HL-60 (cell line): ENCODE measurements at places on chromosomes 12 and 14.

- DNase-seq: peak; percentile 73
Observed at GRCh38 chr14:100072783-100073346, 7.6 kb downstream of the EVL start.

- no peak for DNase-seq
Observed at GRCh38 chr12:68350753-68351152, 18.6 kb upstream of the MDM1 start.

DNA sequence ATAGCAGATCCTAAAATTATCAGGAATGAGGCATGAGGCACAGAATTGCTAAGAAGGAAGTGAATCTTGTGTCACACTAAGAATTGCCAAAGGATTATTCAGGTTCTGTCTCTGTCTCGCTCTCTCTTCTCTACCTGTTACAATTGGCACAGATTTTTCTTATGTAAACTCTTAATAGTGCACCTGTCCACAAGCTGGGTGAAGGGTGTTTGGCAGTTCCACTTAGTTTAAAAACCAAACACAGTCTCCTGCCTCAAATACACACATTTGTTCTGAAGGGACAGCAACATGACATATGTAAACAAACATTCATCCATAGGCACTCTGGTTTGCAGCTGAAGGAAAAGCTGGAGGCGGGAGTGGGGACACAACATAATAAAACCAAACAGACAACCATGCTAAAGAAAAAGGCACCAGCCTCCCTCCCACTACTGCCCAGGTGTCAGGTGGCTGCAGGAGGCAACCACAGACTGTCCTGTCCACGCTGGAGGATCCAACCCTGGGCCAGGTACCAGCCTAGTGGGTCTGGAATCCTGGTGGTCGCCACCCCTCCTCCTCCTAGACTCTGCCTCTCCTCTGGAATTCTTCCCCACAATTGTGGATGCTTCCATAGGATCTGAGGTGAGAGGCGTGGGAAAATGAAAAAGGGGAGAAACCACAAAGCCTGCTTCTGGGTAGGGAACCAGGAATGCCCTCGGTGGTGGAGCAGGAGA, 81.2 kb downstream of the TMEM260 start:
- DNase-seq: no peak

DNA sequence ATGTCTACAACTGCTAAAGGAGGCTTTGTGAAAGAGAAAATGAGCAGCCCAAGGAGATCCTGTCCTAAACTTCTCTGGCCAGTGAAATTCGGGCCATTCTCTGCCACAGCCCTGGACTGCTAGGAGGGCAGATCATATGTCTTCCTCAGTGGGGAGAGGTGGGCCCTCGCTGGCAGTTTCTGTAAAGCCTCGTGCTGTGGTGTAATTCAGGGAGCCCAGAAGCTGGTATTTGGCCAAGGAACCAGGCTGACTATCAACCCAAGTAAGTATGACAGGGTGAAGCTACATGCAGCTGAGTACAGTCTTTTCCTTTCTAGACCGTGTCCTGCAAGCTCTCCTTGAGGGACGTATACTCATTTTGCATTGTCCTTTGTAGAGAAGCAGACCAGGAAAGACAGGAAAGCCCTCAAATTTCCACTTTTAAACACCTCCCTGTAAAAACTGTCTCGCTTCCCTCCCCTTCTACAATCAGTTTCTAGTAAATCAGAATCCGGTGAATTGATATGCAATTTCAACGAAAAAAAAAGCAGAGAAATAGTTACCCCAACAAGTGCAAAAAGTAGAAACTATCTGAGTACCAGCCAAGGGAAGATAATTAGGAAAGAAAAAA, 106.8 kb downstream of the DAD1 start:
- DNase-seq: no peak

GRCh38 chr12:38149395-38150073, 167.0 kb upstream of the ALG10B start:
- no peak for DNase-seq
